Common myeloid progenitor, CD34-positive (primary cell): ENCODE measurements at places on chromosomes 2 and 18.

- DNase-seq = no peak
Measured at GRCh38 chr2:734496-734895, 57.3 kb upstream of the TMEM18 start.

DNA sequence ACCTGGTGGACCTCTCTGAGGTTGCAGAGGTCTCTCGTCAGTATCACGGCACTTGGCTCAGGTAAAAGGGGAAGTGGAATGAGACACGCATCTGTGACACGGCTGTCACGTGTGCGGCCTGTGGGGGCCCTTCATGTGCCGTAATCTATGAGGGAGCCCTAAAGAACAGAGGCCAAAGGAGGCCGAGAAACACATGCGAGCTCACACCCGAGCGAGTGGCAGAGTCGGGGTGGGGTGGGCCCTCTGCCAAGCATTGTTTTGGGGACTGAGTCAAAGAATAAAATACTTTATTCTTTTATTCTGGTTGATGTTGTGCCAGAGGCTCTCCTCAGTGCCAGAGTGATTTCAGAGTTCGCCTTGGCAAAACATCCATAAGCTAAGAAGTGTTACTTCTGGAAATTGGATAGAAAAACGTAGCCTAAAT, 43.3 kb downstream of the PLB1 start:
- no peak for DNase-seq

DNA sequence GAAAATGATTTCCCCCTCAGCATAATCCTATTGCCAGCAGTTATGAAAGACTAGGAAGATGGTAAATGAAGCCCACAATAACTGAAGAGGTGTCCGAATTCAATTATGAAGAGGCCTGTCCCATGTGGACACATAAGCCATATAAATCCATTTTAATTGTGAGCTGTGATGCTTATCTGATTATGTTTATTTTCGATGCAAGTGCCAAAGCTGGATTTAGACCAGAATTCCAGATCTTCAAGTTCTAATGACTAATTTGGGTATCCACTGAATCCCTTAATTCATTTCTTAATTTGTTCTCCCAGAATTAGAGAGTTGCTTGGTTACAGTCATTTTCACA, 24.5 kb downstream of the SPATS2L start:
- DNase-seq = no peak

GRCh38 chr2:190304404-190304803, 15.2 kb downstream of the HIBCH start:
- no peak for DNase-seq

DNA sequence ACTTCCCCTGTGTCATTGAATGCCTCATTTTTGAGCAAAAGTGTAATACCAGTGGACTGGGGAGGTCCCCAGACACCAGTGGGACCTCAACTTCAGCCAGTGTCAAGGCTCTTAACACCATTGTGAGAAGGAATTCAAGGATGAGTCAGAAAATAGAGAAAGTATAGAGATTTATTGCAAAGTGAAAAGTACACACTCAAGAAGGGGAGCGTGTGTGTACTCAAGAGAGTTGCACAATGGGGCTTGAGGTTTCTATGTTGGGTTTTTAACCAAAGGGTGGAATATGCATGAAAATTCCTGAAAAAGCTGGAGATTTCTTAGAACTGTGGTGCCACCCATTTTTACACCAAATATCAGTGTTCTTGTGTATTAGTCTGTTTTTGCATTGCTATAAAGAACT, 81.9 kb downstream of the ADCYAP1 start:
- DNase-seq = no peak
